ENCODE measurements at places on chromosomes 7 and 10.

GRCh38 chr7:46157404-46157803 is 236.3 kb upstream of the IGFBP3 start:
- DNase-seq = no peak

DNA sequence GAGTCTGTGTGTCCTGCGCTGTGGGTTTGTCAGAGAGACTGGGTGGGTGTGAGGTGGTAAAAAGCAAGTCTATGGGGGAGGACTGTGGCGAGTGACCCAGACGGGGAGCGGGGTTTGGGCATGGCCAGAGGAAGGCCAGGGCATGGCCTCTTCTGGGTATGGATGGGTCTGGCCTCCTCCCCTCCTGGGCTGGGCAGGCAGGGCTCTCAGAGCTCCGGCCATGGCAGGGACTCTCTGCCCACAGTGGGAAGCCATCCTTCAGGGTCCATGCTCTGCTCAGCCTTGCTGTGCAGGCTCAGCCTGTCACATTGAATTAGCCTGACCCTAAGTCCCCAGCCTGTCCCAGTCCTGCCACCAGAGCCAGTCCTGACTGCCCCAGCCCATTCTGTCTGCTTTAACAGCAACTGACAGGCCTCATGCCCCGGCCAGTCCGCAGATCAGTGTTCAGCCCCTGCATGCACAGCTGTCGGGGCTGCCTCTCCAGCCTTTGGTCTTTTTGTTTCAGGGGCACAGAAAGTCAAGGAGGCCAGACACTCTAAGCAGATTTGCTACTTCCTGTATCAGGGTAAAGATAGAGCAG is 7.9 kb downstream of the ANTXRL start:
- no peak for DNase-seq

DNA sequence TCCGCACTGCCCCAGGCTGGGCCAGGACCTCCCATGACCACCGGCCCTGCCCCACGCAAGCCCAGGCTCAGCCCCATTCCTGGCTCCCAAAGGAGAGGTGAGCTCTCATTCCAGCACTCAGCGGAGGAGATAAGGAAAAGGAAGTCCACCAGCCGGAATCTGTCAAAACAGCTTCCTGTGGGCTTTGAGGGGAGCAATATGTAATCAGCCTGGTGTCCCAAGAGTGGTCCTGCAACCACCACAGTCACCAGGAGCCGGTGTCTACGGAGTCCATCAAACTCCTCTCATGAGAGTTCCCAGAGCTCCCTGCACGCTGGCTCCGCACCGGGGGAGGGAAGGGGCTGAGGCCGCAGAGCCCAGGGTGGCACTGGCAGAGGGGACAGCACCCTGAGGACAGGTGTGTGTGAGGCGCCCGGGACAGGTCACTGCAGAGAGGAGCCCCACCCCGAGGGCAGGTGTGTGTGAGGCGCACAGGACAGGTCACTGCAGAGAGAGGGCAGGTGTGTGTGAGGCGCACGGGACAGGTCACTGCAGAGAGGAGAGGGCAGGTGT is 57.9 kb downstream of the STK32C start:
- DNase-seq = no peak

DNA sequence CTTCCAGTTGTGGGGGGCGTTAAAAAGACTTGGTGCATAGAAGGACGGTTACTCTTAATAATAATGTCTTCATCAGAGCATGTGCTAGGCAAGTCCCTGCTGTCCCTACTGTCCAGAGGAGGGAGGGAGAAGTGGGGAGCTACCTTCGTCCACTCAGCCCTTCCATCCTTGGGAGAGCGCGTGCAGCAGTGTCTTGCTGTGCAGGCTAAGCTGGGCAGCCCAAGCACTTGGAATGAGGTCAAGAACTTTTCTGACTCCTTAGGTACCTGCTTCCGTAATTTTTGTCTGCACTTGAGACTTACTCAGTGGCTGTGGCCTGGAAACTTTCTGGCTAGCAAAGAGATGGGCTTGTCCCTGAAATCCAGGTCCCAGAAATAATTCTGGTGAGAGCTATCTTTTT is 265.9 kb upstream of the SORCS1 start:
- no peak for DNase-seq

DNA sequence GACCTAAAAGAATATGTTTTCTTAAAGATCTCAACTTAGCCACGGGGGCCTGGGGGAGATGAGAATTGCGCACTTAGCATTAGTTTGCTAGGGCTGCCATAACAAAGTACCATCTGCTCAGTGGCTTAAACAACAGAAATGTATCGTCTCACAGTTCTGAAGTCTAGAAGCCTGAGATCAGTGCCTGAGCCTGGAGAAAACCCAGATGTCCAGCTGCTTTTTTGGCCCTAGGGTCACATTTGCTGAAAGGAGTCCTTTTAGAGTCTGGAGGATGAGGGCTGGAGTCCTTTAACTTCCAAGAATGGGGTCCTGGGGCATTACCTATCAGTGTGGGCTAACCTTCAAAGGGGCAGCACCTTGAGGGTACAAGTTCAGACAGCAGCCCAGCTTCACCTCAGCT is 48.2 kb downstream of the SMURF1 start:
- no peak for DNase-seq

DNA sequence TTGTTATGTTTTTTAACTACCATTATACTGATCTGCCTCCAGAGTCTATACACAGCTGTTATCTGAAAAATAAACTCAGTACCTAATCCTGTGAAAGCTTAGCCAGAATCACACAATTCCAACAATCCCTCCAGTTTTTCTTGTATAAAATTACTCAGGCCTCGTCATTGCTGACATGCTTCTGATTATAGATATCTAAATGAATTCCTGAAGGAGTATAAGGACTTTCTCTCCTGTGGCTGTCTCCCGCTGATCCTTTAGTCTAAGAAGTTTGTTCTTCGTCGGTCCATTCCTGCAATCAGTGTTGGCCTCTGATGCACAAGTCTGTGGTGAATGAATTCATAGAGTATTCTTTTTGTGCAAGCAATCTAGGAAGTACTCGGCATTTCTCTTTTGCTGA is 288.9 kb upstream of the SEMA3C start:
- DNase-seq = no peak

- no peak for DNase-seq
Measured at GRCh38 chr7:29765490-29765889, 40.8 kb upstream of the WIPF3 start.

DNA sequence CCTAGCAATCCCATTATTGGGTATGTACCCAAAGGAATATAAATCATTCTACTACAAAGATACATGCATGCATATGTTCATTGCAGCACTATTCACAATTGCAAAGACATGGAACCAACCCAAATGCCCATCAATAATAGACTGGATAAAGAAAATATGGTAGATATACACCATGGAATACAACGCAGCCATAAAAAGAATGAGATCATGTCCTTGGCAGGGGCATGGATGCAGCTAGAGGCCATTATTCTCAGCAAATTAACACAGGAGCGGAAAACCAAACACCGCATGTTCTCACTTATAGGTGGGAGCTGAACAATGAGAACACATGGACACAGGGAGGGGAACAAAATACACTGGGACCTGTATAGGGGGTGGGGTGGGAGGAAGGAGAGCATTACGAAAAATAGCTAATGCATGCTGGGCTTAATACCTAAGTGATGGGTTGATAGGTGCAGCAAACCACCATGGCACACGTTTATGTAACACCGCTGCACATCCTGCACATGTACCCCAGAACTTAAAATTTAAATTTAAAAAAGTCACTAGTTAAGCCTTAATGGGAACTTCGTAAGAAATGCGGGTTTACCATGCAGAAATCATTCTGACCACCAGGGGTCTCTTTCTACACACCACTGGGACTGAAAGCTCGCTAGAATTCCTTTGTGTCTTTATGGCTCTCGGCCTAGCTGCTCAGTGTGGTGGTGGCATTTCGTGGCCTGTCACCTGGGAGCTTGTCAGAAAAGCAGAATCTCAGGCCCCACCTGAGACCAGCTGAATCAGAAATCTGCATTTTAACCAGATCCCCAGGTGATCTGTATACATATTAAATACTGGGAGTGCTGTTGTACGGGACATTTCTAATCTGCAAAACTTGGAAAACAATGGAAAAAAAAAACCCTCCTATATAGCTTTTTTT is 9.5 kb downstream of the ANKRD1 start:
- DNase-seq = peak; percentile 34

DNA sequence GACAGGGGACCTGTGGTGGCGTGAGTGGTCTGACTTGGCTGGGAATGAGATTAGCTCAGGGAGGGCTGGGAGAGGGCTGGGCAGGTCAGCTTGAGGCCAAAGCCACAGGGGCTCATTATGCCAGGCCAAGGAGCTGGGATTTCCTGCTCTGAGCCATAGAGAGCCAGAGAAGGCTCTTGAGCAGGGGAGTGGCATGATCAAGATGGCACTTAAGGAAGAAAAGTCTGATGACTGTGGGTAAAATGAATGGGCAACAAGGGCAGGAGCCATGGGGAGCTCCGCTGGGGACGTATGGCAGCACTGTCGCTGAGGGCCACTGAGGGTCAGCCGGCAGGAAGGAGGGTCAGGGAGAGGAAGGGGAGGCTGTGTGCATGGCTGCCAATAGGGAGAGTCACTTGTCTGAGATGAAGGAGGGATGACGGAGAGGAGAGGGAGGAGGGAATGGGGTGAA is 5.8 kb downstream of the ANTXRL start:
- DNase-seq = no peak

GRCh38 chr10:130456616-130457015 is 320.4 kb downstream of the GLRX3 start:
- no peak for DNase-seq

DNA sequence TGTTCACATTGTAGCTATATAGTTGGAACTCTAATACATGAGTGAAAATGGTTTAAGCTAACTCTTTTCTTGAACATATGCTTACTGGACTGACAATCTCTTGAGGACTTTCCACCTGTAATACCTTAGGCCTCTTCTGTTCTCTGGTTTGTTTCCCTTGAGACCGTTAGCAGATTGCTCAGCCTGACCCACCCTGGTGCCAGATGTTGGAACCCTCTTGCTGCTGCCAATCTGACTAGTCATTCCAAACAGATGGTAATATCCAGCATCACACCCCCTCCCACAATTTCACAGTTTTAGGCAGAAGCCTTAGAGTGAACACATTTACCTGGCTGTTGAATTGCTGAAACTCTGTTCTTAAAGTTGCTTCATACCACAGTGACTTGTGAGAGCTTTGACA is 18.7 kb downstream of the CALD1 start:
- DNase-seq = no peak

DNA sequence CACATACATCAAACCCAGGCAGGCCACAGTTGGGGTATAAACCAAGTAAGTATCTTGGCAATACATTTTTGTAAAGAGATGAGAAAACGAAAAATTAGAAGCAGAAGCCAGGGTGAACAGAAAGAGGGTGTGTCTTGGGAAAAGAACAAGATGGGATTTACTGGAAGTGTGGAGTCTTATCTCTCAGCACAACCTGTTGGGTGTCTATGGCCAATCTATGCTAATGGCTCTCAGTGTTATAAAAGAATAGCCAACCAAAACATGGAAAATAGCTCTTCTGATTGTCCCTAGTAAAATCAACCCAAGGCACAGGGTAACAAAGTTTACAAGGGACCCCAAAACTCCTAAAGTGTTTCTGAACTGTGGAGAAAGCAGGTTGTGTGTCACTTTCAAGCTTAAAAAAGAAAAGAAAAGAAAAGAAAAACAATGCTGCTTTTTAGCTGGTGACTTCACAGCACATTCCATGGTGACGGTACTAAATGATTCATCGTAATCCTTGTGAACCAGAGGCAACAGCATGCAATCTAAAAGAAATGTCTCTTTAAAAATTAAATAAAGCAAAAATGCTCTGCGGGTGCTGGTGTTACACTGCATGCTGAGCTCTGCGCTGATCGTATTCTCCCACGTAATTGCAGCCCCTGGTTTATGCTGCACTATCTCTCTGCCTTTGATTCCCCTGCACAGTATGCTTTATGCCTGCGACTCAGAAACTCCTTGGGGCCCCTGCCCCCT is 100.8 kb downstream of the C10orf90 start:
- no peak for DNase-seq

- peak; percentile 45 for DNase-seq
Measured at GRCh38 chr10:116815641-116816415, 33.5 kb upstream of the ENO4 start.

DNA sequence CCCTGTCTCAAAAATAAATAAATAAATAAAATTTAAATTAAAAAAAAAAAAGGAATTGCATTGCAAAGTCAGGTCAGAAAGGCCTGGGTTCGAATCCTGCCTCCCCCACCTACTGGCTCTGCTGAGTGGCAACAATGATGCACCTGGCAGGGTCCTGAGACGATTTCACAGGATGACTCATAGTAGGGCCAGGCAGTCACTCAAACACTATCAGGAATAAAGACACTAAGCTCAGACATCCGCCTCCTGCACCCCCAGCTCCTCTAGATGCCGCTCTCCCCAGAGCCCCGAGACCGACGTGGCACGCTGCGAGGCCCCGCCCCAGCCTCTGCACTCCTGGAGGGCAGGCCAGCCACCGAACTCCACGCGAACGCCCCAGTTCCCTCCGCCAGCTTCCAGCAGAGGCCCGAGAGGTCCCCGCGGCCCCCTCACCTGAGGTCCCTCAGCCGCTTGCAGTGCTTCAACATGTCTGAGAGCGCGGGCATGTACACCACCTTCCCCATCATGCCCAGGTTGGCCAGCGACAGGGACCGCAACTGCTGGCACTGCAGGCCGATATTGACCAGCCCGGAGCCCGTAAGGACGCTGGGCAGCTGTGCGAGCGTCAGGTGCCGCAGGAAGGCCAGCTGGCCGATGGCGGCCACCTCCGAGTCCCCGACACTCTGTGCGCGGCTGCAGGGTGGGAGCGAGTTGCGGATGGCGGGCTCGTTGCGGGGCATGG is 76.6 kb upstream of the TNRC18 start:
- no peak for DNase-seq

GRCh38 chr10:12350167-12350872 is 973 bp downstream of the CAMK1D start:
- DNase-seq = peak; percentile 54
